ENCODE measurements at places on chromosomes 6 and 20. TPM values are rescaled to one million over a fixed set of nuclear protein-coding genes. Genes with fewer than 3 reads are reported as not detected.

GRCh38 chr6:47363736-47364135 is 54.0 kb upstream of the TNFRSF21 start:
- no peak overlapping the region for H3K4me3 ChIP-seq
- DNase-seq: no peak
- no peaks in the 10 kb centered on the region for H3K27me3 ChIP-seq
- H3K4me1 ChIP-seq: no peaks in the 10 kb centered on the region
- H3K36me3 ChIP-seq: no peaks in the 10 kb centered on the region

DNA sequence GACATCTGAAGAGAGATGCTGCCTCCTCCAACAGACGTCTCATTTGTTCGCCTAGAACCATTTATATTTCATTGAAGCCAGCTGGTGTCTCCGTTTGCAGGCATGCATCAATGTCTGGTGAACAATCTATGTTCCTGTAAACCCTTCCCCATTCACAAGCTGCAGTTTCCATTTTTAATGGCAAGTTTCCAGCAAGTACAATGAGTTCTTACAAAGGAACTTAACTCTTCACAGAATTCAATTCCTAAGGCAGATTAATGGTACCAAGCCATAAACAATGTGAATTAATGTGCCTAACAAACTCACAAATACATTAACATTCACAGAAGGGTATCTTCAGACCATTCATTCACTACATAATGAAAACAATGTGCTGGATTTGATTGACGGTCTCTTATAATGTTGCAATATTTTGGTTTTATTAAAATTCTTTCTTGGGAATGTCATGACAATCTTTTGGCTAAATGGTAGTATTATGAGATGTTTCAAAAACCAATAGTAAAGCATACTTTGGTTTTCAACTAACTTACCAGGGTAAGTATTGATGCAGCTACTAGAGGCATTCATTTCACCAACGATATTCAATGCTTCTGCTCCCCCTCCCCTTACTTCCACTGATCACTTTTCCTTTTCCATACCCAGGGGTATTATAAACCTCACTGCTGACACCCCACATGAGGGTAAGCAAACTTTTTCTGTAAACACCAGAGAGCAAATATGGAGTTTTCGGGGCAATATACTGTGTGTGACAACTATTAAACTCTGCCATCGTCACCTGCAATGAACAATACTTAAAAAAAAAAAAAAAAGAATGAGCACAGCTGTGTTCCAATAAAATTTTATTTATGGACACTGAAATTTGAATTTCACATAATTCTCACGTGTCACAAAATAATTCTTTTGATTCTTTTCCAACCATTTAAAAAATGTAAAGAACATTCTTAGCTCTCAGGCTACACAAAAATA is 4.2 kb downstream of the AKIRIN2 start:
- H3K27ac ChIP-seq: no peak overlapping the region
- peak overlapping the region; percentile 47 for H3K4me3 ChIP-seq
- H3K36me3 ChIP-seq: no peaks in the 10 kb centered on the region
- no peak for DNase-seq
- no peaks in the 10 kb centered on the region for H3K27me3 ChIP-seq

GRCh38 chr6:135640449-135641111 is 143.0 kb upstream of the AHI1 start:
- no peak overlapping the region for H3K4me3 ChIP-seq
- H3K27me3 ChIP-seq: no peaks in the 10 kb centered on the region
- no peaks in the 10 kb centered on the region for H3K36me3 ChIP-seq
- DNase-seq: no peak

ADGRB3 gene
- polyA plus RNA-seq: not detected

All from aorta (tissue), 5 donors.